ENCODE measurements at places on chromosomes 2 and 18.

- DNase-seq = peak; percentile 39
These were observed 106.4 kb upstream of the CCDC85A start for GRCh38 chr2:56077359-56077915.

- no peak for DNase-seq
These were observed 131.7 kb upstream of the SPOPL start for GRCh38 chr2:138369856-138370255.

DNA sequence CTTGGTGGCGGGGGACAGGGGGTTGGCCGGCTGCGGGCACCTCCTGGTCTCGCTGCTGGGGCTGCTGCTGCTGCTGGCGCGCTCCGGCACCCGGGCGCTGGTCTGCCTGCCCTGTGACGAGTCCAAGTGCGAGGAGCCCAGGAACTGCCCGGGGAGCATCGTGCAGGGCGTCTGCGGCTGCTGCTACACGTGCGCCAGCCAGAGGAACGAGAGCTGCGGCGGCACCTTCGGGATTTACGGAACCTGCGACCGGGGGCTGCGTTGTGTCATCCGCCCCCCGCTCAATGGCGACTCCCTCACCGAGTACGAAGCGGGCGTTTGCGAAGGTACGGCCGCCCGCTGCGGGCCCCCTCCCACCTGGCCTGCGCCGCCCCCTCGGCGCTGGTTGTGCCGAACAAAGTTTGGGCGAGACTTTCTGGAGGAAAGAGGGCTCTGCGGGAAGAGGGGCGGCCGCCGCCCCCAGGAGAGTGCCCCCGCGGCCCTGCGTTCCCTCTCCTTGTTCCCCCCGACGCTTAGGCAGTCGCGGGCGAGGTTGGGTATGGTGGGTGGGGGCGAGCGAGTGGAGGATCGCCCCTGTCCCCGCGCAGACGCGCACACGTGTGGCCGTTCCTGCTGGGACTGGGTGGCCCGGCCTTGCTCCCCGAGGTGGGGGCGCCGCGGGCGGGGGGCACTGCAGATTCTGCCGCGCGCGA, 866 bp downstream of the CRIM1 start:
- no peak for DNase-seq

GRCh38 chr2:223123855-223124610, 72.0 kb downstream of the KCNE4 start:
- DNase-seq = no peak

DNA sequence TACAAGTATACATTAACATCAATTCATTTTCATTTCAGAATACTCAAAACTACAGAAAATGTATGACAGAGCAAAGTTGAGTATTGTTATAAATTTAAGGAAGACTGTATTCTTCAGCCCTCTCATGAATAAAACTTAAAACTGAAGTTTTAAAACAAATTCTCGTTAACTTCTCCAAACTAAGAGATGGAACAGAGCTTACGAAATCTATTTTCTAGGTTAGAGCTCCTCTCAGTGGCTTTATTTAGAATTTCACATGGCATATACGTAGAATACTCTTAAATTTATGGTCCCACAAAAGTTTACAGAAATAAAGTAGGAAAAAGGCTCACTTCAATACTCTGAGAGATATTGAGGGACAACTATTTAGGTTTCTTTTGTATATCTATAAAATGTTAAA, 612.1 kb downstream of the KCNJ3 start:
- DNase-seq = peak; percentile 18

- no peak for DNase-seq
These were observed 11.7 kb downstream of the WDR7 start for GRCh38 chr18:56662902-56663301.

- no peak for DNase-seq
These were observed 50.4 kb upstream of the CTLA4 start for GRCh38 chr2:203817147-203817546.

DNA sequence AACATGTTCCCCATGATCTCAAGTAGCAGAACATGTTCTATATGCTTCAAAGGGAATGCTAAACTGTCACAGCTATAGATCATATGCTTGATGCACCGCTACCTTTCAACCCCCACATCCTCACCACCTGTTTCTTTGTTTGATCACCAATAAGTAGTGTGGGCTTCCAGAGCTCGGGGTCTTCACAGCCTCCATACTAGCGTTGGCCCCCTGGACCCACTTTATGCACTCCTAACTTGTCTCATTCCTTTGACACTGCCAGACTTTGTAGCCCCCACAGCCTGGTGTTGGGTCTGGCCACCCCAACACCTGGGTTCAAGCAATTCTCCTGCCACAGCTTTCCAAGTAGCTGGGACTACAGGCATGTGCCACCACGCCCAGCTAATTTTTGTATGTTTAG, 11.6 kb upstream of the RBM44 start:
- DNase-seq = no peak

DNA sequence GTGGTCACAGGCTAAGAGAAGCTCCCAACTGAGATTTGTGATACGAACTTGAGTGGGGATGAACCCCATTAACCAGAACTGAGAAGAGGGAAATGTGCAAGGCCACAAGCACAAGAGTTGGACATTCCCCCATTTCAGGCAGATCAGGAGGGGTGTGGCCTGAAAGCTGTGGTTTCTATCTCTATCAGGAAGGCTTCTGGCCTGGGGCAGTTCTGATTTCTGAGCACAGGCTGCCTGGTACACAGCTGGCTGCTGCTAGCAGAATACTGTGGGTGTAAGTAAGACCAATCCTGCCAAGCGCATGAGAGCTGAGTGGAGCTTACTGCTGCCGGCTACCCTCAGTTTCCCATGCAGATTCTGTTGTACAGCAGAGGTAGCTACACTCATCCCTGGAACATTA, 484.6 kb downstream of the SATB2 start:
- DNase-seq = no peak

Measured in NT2/D1 (cell line).